Keratinocyte (primary cell): ENCODE measurements at places on chromosomes 16 and 17. TPM values are rescaled to one million over a fixed set of nuclear protein-coding genes. Genes with fewer than 3 reads are reported as not detected.

DNA sequence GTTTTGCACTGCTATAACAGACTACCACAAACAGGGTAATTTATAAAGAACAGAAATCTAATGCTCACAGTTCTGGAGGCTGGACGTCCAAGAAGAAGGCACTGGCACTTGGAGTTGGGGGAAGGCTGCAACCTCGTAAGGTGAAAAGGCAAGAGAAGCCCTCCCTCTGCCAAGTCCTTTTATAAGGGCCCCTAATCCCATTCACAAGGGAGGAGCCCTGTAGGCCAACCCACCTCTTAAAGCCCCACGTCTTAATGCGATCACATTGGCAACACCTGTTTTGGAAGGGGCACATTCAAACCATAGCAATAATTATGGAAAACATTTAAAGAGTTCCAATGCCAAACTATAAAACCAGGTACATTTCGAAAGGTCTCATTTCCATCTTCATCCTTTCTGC lies 5.2 kb downstream of the PKD1L3 start:
- no peaks in the 10 kb centered on the region for H3K27me3 ChIP-seq
- no peak overlapping the region for H3K27ac ChIP-seq
- no peak for DNase-seq
- H3K4me3 ChIP-seq: no peak overlapping the region
- H3K36me3 ChIP-seq: no peaks in the 10 kb centered on the region

- H3K4me3 ChIP-seq: no peak overlapping the region
- DNase-seq: no peak
- no peaks in the 10 kb centered on the region for H3K4me1 ChIP-seq
These were observed 26.1 kb upstream of the ZNHIT3 start for GRCh38 chr17:36460265-36460937.

DNA sequence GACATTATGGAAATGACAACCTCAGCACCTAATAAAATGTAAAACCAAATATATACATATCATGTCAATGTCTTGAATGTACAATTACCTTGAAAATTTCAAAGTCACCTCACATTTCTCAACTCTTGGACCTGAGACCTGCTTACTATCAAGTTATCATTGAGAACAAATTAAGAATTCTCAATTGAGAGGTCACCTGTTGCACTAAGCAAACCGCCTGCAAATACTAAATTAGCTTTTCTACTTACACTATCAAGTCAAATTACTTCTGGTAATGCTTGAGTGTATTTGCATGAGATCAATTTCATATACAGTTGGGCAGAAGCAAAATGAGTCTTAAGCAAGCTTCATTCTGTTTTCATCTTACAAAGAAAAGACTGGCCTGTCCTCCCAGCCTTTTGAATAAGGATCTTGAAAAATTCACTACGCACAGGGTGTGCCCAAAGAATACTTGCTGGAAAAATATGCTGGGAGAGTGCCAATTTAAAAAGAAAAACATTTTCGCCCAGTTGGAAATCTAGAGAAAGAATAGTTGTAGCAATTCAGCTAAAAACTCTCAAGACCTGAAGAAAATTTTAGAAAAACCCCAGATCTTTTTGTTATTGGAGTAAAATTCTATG lies 35.7 kb downstream of the KANSL1 start:
- no peak for DNase-seq
- peak overlapping the region; percentile 26 for H3K27ac ChIP-seq
- H3K4me3 ChIP-seq: no peak overlapping the region
- peaks cover 36% of the 10 kb centered on the region for H3K4me1 ChIP-seq
- no peaks in the 10 kb centered on the region for H3K27me3 ChIP-seq

DNA sequence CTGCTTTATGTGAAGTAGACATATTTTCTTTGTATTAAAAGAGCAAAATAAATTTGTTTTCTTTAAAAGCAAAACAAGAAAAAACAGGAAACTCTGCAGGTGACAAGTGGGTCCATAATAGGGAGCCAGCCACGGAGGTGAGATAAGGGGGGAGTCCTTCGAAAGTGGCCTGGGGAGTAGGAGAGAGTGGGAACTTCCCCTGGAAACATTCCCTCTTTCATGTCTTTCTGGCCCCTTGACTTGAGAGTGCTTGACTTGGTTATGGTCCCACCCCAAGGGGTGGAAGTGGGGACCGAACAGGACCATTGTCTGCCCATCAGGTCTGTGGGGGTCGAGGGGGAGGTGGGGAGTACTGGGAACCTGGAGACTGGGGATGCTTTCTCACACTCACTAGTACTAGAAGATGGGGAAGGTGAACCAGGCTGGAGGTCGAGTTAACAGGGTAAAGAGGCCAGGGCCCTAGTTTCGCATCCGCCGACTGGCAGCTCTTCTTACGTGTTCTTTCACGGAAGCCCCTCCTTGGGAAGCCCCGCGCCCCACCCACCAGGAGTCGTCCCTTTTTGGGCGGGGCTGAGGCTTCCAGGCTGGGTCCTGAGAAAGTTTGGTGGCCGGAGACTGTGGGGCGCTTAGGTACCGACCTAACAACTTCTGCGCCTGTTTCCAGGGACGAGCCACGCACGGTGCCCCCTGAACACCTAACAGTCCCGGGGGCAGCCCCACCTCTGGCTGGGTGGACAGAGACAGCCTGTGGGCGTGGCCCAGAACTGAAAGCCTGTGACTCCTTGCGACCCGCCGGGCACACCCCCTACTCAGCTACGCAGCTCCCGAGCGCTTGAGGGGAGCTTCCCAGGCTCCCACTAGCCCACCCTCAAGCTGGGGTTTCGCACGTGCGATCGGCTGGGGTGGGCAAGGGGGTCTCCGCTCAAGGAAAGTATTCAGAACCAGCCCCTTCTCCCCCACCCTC lies 790 bp downstream of the TRADD start:
- H3K4me3 ChIP-seq: peak overlapping the region; percentile 80
- peaks cover 26% of the 10 kb centered on the region for H3K4me1 ChIP-seq
- peaks cover 7% of the 10 kb centered on the region for H3K27me3 ChIP-seq
- peaks cover 5% of the 10 kb centered on the region for H3K36me3 ChIP-seq

- no peaks in the 10 kb centered on the region for H3K27me3 ChIP-seq
- H3K36me3 ChIP-seq: no peaks in the 10 kb centered on the region
These were observed 500 bp downstream of the MAF start for GRCh38 chr16:79599837-79600637.

DNA sequence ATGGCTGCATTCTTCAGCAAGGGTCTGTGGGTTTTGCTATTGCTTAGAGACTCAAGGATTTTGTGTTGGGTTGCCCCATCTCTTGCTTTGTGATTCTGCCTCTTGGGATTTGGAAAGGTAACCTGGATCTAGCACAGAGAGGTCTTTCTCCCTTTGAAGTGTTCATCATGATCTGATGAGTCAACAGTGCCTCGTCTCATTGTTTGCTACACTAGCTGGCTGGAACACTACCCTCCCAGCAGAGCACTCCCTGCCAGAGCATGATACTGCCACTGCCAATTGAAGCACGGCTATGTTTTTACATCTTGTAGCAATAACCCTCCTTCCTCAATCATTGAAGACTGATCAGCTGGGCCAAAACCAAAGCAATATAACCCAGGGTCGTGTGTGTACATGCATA lies 361.0 kb downstream of the CDH13 start:
- no peaks in the 10 kb centered on the region for H3K27me3 ChIP-seq
- no peaks in the 10 kb centered on the region for H3K4me1 ChIP-seq
- no peak overlapping the region for H3K4me3 ChIP-seq
- no peak for DNase-seq
- H3K36me3 ChIP-seq: no peaks in the 10 kb centered on the region

GRCh38 chr16:46789499-46790414 lies 41.2 kb downstream of the C16orf87 start:
- no peak for DNase-seq
- H3K4me3 ChIP-seq: peak overlapping the region; percentile 76
- peaks cover 10% of the 10 kb centered on the region for H3K4me1 ChIP-seq

DNA sequence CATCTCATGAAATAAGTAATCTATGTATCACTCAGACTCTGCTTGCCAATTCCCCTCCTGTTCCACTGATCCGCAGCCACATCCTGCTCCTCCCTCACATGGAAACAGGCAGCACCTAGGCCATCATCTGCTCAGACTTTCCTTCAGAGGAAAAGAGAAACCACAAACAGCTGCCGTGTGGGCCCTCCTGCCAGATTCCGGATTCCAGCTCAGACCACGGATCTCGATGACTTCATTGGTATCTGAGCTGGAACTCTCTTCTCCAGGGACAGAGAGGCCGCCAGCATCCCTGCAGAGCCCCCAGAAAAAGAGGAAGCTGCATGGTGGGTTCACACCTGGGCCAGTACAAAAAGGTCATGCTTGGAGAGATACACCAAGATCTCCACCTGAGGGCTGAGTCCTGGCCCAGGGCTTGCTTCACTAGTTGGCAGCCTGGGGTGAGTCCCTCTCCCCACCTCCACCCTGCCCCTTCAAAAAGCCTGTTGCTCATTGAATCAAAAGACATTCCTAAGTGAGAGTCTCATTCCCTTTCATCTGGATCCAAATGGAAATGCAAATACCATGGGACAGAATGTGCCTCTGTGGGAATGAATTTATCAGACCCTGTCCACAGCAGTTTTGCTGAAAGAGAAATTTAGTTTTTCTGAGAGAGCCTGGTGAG lies 47.2 kb downstream of the HOXB1 start:
- H3K4me3 ChIP-seq: peak overlapping the region; percentile 57
- H3K27me3 ChIP-seq: no peaks in the 10 kb centered on the region
- peak overlapping the region; percentile 94 for H3K27ac ChIP-seq
- H3K36me3 ChIP-seq: no peaks in the 10 kb centered on the region

GRCh38 chr16:51172368-51172767 lies 21.3 kb upstream of the SALL1 start:
- no peak overlapping the region for H3K4me3 ChIP-seq
- no peaks in the 10 kb centered on the region for H3K36me3 ChIP-seq
- no peak overlapping the region for H3K27ac ChIP-seq
- H3K4me1 ChIP-seq: no peaks in the 10 kb centered on the region
- no peaks in the 10 kb centered on the region for H3K27me3 ChIP-seq

GRCh38 chr17:73013301-73013700 lies 79.2 kb downstream of the SLC39A11 start:
- DNase-seq: no peak
- no peaks in the 10 kb centered on the region for H3K36me3 ChIP-seq
- H3K27me3 ChIP-seq: no peaks in the 10 kb centered on the region

DNA sequence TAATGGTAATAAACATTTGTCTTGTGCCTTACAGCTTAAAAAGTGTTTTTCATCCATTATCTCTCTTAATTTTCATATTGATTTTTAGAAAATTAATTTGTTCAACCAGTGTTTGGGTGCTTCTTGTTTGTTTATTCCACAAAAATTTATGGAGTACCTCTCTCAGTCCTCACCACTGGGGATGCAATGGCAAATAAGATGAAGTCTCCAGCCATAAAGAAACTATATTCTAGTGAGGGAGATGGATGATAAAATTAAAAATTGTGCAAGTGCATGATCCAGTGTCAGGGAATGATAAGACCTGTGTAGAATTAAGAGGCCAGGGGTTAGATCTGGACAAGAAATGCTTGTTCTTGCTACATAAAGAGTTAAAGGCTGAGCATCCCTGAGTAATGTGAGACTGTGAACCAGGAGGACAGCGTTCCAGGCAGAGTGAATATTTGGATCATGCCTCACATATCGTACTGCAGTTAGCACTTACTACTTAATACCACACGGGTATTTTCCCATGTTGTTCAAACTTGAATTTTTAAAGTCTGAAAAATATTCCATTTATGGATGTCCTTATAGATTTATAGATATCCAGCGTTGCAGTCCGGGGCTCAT lies 535.7 kb upstream of the HSBP1 start:
- H3K36me3 ChIP-seq: no peaks in the 10 kb centered on the region
- H3K4me3 ChIP-seq: no peak overlapping the region
- no peak for DNase-seq
- no peak overlapping the region for H3K27ac ChIP-seq

GRCh38 chr17:63658366-63658765 lies 36.1 kb downstream of the MAP3K3 start:
- no peak overlapping the region for H3K27ac ChIP-seq
- no peak overlapping the region for H3K4me3 ChIP-seq
- no peaks in the 10 kb centered on the region for H3K27me3 ChIP-seq
- no peaks in the 10 kb centered on the region for H3K4me1 ChIP-seq

- no peak overlapping the region for H3K27ac ChIP-seq
- no peaks in the 10 kb centered on the region for H3K27me3 ChIP-seq
- no peak for DNase-seq
- no peaks in the 10 kb centered on the region for H3K36me3 ChIP-seq
These were observed 421.5 kb downstream of the SLC39A11 start for GRCh38 chr17:72671016-72671415.

DNA sequence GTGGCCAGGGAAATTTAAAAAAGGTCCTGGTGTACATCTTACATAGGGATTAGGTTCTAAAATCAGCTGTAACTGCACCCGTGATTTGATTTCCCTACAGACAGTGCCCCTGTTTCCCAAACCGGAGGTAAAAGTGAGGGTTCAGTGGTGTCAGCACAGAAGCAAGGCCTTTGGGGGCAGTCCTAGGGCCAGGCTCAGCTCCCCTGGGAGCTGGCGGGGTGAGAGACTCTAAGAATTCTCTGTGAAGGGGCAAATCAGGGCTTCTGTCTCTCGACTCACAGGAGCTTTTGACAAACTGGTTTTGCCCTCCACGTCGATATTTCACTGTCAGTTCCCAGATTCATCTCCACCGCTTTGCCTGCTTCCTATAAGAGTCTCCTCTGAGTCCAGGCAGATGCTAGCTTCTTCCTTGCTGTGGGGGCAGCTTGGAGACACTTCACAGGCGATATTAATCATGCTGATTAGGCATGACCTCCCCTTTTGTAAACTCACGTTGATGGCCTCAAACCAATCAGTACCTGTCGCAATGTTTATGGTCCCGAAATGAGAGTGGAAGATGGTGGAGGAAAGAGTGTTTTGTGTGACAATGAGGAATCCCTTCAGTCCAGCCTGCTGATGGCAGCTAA lies 234.2 kb upstream of the TOX3 start:
- no peaks in the 10 kb centered on the region for H3K27me3 ChIP-seq
- no peak for DNase-seq
- no peak overlapping the region for H3K27ac ChIP-seq
- H3K4me3 ChIP-seq: no peak overlapping the region

GRCh38 chr17:69535016-69535570 lies 120.6 kb downstream of the MAP2K6 start:
- H3K27ac ChIP-seq: no peak overlapping the region
- no peaks in the 10 kb centered on the region for H3K36me3 ChIP-seq
- H3K4me1 ChIP-seq: peaks cover 12% of the 10 kb centered on the region
- H3K27me3 ChIP-seq: no peaks in the 10 kb centered on the region

GRCh38 chr16:80107900-80108299 lies 432.9 kb upstream of the DYNLRB2 start:
- H3K36me3 ChIP-seq: no peaks in the 10 kb centered on the region
- no peak overlapping the region for H3K27ac ChIP-seq
- peak; percentile 66 for DNase-seq
- H3K4me3 ChIP-seq: no peak overlapping the region

GRCh38 chr17:67056746-67057490 lies 12.6 kb downstream of the CACNG1 start:
- H3K4me1 ChIP-seq: no peaks in the 10 kb centered on the region
- H3K27me3 ChIP-seq: no peaks in the 10 kb centered on the region
- H3K4me3 ChIP-seq: no peak overlapping the region
- no peak for DNase-seq
- H3K36me3 ChIP-seq: no peaks in the 10 kb centered on the region
- H3K27ac ChIP-seq: no peak overlapping the region

RASD1 gene
- 0.20 to 1.1 TPM in 2 of 3 replicates, not detected in the other for polyA plus RNA-seq

GNGT2 gene
- not detected in 3 replicates for polyA plus RNA-seq

TLCD2 gene
- polyA plus RNA-seq: 0.75 to 1.1 TPM (median 0.76 TPM) in 3 replicates

SLC5A11 gene
- 0.07 to 0.17 TPM in 2 of 3 replicates, not detected in the other for polyA plus RNA-seq

KRT23 gene
- 8.2 to 14.4 TPM (median 9.3 TPM) in 3 replicates for polyA plus RNA-seq

ATP2C2 gene
- polyA plus RNA-seq: 0.96 to 1.3 TPM (median 1.3 TPM) in 3 replicates
